NCI-H1105 (cell line): ENCODE measurements at places on chromosomes 2 and 18.

GRCh38 chr2:76641506-76641905 is 880.7 kb downstream of the LRRTM4 start:
- DNase-seq: no peak

GRCh38 chr18:48922226-48922800 is 28.5 kb downstream of the SMAD7 start:
- no peak for DNase-seq

- no peak for DNase-seq
Measured at GRCh38 chr2:10326151-10326616, 23.5 kb downstream of the HPCAL1 start.

DNA sequence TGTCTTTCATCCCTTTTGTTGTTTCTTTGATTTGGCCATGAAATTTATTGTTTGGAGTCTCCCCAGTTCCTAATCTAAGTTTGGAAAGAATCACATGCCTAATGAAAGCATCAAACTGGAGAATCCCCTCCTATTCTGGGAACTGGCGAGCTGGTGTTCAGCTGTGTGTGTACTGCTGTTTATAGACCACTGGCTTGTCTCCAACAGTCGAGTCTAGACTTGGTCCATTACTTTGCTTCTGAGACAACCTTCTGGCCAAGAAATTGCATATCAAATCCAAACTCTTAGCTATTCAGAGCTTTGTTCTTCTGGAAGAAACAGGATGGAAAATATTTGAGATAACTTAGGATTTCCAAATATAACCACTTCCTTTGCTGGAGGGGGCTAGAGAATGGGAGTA is 111.5 kb upstream of the THSD7B start:
- no peak for DNase-seq

DNA sequence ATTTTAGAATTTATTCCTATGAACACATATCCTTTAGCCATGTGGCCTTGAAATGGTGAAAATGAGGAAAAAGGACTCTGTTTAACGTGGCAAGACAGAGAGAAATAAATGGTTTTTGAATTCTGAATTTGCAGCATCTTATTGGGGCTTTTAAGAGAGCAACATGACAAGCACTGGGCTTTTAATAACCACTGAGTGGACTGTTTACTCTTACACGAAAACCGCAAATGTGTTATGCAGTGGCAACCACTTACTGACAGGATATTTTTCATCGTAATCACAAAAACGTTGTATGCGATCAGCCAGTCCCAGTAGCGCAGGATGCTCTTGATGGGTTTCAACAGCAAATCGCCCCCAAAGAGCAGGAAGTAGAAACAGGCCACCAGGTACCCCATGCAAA is 226.6 kb downstream of the NAPG start:
- DNase-seq: no peak

DNA sequence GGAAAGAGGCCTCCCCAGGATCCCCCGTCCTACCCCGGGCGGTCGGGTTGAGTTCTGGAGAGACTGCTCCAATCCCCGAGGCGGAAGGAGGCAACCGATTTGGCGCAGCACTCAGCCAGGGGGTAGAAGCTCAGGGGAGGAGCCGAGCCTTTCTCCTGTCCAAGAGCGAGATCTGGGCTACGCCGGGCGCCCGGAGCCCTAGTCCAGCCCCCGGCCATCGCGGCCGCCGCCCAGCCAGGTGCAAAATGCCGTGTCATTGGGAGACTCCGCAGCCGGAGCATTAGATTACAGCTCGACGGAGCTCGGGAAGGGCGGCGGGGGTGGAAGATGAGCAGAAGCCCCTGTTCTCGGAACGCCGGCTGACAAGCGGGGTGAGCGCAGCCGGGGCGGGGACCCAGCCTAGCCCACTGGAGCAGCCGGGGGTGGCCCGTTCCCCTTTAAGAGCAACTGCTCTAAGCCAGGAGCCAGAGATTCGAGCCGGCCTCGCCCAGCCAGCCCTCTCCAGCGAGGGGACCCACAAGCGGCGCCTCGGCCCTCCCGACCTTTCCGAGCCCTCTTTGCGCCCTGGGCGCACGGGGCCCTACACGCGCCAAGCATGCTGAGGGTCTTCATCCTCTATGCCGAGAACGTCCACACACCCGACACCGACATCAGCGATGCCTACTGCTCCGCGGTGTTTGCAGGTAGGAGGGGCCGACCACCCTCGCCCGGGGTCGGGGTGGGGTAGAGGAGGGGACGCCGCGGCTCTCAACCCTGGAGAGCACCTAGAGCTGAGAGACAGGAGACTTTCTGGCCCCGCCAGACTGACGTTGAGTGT is at the start of gene DYSF:
TSS of gene DYSF (plus strand) at position 158 of the 817 bp plus-strand sequence.
- no peak for DNase-seq

DNA sequence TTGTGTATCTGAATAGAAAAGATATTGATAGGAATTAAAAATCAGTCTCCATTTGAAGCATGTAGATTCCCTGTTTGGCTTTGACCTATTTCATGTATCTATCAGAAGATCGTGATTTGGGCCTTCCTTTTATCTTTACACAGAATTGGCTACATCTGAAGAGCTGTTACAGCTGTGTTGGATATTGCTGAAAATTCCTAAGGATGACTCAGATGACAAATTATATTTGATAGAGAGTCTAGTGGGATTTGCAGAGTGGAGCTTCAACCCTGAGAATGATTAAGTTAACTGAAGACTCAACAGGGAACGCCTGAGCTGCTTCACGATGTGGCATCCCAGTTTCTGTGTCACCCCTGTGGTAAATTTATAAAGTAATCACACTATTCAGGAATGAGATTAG is 4.9 kb upstream of the COL3A1 start:
- no peak for DNase-seq

GRCh38 chr2:8049176-8049575 is 632.7 kb upstream of the ID2 start:
- DNase-seq: no peak

DNA sequence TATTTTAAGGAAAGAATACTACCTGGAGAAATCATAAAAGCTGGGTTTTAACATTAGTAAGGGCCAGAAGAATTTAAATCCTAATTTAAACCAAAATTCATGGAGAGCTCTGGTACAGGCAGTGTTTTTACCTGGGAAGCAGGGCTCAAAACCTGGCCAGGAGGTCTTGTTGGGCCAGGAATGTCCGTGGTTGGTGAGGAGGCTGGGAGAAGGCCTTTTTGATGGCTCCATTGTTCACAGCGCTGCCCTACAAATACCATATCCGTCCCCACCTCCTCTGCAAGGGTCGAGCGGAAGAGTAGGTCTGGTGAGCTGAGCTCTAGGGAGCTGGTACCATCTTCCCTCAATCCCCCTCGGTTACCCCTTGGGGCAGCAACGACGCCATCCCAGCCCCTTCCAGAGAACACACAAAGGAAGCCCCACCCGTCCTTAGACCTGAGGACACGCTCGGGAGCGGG is 10.9 kb upstream of the HOXD1 start:
- DNase-seq: no peak

DNA sequence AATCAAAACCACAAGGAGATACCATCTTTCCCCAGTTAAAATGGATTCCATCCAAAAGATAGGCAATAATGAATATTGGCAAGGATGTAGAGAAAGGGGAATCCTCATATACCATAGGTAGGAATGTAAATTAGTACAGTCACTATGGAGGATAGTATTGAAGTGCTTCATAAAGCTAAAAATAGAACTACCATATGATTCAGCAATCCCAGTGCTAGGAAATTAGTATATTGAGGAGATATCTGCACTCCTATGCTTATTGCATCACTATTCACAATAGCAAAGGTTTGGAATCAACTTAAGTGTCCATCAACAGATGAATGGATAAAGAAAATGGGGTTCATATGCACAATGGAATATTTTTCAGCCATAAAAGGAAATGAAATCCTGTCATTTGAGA is 251.2 kb downstream of the ZNF804A start:
- no peak for DNase-seq

GRCh38 chr2:233831011-233831721 is 23.2 kb downstream of the HJURP start:
- peak; percentile 58 for DNase-seq

- no peak for DNase-seq
Measured at GRCh38 chr2:42938671-42939370, 146.4 kb upstream of the HAAO start.

DNA sequence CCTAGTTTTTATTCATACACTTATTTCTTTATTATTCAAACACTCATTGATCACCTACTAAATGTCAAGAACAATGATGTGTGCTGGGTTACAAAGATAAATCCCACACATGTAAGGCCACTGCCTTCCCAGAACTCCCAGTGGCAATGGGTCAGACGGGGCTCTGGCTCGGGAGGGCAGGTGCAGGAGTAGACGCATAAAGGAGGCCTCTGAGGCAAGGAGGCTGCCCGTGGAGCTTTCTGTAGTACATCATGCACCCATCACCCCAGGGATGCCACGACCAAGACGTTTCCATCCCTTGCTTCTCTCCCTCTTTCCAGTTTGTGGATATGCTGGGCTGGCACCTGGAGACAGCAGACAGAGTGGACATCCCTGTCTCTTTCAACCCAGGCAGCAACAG is 153.2 kb upstream of the TTC39C start:
- DNase-seq: no peak

GRCh38 chr2:12440731-12441130 is 276.0 kb upstream of the TRIB2 start:
- no peak for DNase-seq

GRCh38 chr2:86204458-86204857 is 5.2 kb downstream of the MRPL35 start:
- no peak for DNase-seq

DNA sequence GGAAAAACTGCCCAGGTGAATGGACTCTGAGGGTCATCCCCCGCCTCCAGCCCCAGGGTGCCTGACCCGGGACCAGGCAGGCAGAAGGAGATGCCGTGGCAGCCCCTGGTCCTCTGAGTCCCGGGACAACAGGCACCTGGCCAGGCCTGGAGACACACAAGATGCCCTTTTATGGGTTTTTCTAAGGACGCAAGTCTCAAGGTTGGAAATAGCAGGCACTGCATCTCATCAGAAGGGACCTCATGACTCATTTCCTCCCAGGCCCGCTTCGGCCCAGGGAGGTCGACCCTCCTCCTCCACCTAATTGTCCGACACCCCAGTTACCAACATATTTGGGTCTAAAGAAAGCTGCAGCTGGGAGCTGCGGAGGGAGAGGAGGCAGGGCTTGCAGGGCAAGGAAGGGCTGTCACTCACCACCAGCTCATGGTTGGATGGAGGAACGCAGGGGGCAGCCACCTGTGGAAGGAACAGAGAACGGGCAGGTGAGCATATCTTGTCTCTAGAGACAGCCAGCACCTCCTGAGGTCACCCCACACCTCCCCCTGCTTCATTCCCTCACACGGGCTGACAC is 82.9 kb downstream of the TNS1 start:
- no peak for DNase-seq

GRCh38 chr18:59249199-59249774 is 24.0 kb downstream of the RAX start:
- peak; percentile 62 for DNase-seq

DNA sequence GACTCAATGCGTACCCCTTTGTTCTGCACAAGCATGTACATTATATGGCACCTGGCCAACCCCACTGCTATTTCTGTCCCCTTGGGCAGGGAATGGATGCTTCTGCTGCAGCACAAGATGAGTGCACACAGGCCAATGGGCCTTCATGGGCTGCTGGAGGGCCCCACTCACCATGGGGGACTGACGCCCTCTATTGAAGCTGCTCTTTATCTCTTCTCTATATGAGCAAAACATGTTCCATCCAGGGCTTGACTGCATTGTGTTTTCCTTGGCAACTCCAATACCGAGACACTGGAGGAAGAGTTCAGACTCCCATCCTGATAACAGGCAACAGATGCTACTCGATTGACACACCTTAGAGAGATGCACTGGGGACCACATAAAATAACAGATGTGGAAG is 251.6 kb upstream of the NCKAP5 start:
- DNase-seq: no peak

GRCh38 chr2:230793572-230794359 is 71.0 kb upstream of the ITM2C start:
- DNase-seq: no peak

DNA sequence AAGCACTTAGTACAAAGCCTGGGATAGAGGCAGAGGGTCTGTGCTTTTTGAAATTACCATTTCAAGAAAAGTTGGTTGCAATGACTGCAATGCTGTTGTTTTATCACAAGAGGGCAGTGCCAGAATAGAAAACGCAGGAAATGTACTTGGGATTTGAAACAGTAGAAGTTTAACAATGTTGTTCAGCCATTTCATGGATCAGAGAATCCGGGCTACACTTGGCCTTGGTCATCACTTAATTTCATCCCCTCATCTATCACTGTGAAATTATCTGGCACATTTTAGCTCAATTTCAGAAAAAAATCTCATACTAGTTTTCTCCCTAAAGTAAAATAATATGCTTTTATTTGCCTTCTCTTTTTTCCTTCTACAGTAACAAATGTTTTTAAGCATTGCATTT is 70.8 kb downstream of the RAPGEF4 start:
- DNase-seq: peak; percentile 14

DNA sequence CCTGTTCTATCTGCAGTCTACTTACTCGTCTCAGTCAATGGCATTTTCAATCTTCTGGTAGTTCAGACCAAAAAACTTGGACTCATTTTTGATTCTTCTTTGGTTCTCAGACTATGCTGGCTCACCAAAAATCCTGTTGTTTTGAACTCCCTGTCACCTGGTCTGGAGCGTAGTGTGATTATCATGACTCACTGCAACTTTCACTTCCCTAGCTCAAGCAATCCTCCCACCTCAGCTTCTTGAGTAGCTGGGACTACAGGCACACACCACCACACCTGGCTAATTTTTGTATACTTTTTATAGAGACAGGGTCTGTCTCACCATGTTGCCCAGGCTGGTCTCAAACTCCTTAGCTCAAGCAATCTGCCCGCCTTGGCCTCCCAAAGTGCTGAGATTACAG is 163.3 kb upstream of the CDH7 start:
- no peak for DNase-seq

- DNase-seq: no peak
Measured at GRCh38 chr2:67834482-67834881, 228.3 kb downstream of the C1D start.

GRCh38 chr2:237877576-237878307 is 18.3 kb downstream of the RAMP1 start:
- DNase-seq: no peak

DNA sequence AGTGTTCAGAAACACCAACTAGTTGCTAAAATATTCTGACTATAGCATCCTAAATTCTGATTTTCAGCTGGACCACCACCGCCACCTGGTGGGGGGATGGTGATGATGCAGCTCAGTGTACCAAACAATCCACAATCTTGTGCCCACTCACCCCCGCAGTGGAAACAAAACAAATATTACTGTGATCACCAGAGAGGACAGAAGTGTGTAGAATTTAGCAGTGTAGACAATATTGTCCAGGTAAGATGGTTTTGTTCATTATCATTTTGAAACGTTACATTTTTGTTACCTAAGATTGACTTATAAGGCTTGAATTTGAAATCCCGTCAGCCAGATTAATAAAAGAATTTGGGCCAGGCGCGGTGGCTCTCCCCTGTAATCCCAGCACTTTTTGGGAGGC is 31.7 kb upstream of the UBXN4 start:
- peak; percentile 27 for DNase-seq

DNA sequence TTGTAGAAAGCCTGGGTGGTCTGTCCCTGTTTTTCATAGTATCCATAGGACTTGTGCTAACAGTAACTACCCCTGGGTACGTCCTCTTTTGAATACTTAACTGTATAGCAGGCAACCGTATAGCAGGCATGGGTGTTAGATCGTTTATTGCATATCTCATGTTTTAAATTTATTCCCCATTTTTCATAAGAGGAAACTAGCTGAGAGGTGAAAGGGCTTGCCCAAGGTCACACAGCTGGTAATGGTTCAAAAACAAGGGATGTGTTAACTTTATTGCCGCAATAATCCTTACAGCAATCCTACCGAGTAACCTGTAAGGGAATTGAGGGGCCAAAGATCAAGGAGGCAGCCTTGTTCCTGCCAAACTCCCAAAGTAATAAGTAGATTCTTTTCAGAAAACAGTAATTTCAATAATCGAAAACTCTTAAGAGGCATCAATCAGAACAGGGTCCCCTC is 990 bp upstream of the MGAT4A start:
- DNase-seq: no peak
